ENCODE measurements at places on chromosomes 5 and 9.

- no peak for DNase-seq
Observed at GRCh38 chr9:91170951-91171350, 190.8 kb downstream of the AUH start.

GRCh38 chr9:129998491-129999140 is 44.4 kb downstream of the FNBP1 start:
- DNase-seq = peak; percentile 61

DNA sequence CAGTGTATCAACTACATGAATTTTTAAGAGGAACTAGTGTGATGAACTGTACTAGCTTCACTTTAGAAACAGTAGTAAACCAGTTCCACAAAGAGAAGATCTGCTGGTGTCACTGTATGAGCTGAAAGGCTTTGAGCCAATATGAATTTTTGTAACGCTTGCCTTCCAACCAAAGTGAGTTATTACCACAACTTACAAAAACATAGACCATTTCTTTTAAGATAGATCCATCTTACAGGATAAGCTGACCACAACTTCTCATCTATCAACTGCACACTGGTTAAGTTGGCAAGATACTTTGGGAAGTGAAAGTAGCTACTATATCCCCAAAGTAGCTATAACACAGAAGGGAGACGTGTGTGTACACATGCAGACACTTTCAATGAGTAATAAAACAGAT is 849.6 kb upstream of the DMAC1 start:
- DNase-seq = no peak

DNA sequence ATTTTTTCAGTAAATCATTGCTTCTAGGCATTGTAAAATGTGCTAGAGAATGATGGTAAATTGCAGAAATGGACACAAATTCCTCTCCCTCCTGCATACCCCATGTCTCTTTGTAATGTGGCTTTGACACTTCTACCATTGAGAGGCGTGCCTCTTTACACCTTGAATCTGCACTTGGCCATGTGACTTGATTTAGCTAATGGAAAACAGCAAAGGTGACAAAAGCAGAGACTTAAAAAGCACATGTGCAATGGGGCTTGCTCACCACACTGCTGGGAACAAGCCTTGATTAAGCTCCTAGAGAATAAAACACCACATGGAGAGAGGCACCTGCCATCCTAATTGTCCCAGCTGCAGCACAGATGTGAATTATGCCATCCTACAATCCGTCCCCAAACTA is 69.9 kb upstream of the NAA35 start:
- no peak for DNase-seq

DNA sequence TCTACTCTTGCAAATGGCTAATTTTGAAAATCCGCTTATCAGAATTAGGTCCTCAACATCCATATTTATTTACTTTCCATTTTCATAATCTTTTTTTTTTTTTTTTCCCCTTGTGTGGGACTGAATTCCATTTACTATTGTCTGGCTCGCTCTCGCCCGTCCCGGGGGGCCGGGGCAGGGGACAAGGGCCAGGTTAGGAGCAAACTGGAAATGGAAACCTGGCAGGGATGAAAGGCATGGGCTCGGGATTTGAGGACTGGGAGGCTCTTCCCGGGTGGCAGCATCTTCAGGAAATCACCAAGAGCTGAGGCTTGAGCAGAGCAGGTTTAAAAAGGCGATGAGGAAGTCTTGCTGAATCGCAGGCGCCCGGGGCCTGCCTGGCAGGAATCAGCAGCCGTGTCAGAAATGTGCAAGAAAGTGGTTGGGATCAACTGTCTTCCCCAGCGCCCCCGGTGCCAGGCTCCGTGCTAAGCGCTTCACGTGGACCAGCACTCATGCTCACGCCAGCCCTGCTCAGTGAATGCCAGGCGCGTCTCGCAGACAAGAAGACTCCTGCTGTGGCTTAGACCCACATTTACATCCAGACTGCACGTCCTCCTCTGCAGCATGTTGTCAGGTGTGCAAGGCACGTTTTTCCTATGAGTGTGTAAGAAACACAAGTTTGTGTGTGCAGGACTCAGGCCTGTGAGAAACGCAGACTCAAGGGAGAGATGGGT is 66.3 kb upstream of the UNC5A start:
- DNase-seq = no peak

- no peak for DNase-seq
Observed at GRCh38 chr5:10195301-10195700, 54.4 kb downstream of the ATPSCKMT start.

- no peak for DNase-seq
Observed at GRCh38 chr5:108122702-108123101, 259.2 kb downstream of the FBXL17 start.

- DNase-seq = no peak
Observed at GRCh38 chr9:126591083-126591482, 22.6 kb upstream of the LMX1B start.

- no peak for DNase-seq
Observed at GRCh38 chr5:95220381-95220780, 64.5 kb downstream of the MCTP1 start.

DNA sequence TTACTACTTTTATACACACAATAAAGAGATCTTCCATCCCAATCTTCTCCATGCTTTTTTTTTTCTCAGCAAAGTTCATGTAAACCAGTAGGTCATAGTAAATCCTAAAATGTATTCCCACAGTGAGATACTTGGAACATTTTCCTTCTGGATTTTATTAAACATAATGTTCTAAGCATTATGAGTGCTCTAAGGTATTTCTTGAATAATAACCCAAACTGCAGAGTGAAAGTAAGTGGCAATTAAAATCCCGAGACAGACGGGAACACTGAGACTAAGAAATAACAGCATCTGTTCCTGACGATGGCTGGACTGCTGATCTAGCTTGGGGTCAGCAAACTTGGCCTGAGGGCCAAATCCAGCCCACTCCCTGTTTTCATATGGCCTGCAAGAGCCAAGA is 359.8 kb downstream of the ARL15 start:
- DNase-seq = no peak

GRCh38 chr9:78462611-78463010 is 165.7 kb downstream of the PSAT1 start:
- no peak for DNase-seq

DNA sequence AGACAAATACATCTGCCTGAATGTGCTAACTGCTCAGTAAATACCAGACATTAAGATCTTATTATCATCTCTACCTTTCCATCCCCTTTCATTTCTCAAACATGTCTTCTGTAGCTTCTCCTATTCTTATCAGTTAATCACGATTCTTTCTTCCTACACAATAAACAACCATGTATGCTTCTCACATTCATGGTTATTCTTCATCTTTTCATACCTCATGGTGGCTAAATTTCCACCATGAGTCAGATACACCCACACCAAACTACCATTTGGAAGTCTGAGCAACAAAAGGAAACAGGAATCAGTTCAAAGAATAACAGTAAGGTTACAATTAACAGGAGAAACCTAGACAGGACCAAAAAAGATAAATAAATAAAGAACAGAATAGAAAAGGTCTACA is 7.7 kb downstream of the ZNF622 start:
- no peak for DNase-seq

GRCh38 chr5:102528600-102528999 is 29.8 kb upstream of the SLCO6A1 start:
- DNase-seq = no peak

- no peak for DNase-seq
Observed at GRCh38 chr9:12464910-12465512, 228.2 kb upstream of the TYRP1 start.

All from activated naive CD4-positive, alpha-beta T cell treated with anti-CD3 and anti-CD28 coated beads, Interleukin-2, amount 50 U/mL, for 16 hours (primary cell).